ENCODE measurements at places on chromosomes 7 and 10. TPM values are rescaled to one million over a fixed set of nuclear protein-coding genes. Genes with fewer than 3 reads are reported as not detected.

GRCh38 chr10:106999118-106999707 lies 165.3 kb downstream of the SORCS1 start:
- no peak for DNase-seq

Gene CCDC3
- not detected for total RNA-seq

GRCh38 chr10:21340331-21340730 lies 185.2 kb downstream of the SKIDA1 start:
- DNase-seq: no peak

GRCh38 chr7:77687100-77687746 lies 9.0 kb upstream of the RSBN1L start:
- no peak for DNase-seq

Gene CUZD1
- 1.3 TPM for total RNA-seq

DNA sequence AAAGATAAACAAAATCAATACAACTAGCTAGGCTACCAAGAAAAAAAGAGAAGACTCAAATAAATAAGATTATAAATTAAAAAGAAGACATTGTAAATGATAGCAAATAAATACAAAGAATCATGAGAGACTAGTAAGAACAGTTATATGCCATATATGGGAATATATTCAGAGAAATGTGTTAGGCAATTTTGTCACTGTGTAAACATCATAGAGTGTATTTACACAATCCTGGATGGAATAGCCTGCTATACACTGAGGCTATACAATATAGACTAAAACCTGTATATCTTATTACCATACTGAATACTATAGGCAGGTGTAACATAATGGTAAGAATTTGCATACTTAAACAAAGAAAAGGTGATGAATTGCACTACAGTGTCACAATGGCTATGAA lies 717.4 kb downstream of the PARD3 start:
- DNase-seq: no peak

- DNase-seq: peak; percentile 67
Observed at GRCh38 chr7:25968205-25968993, 183.6 kb upstream of the NFE2L3 start.

DNA sequence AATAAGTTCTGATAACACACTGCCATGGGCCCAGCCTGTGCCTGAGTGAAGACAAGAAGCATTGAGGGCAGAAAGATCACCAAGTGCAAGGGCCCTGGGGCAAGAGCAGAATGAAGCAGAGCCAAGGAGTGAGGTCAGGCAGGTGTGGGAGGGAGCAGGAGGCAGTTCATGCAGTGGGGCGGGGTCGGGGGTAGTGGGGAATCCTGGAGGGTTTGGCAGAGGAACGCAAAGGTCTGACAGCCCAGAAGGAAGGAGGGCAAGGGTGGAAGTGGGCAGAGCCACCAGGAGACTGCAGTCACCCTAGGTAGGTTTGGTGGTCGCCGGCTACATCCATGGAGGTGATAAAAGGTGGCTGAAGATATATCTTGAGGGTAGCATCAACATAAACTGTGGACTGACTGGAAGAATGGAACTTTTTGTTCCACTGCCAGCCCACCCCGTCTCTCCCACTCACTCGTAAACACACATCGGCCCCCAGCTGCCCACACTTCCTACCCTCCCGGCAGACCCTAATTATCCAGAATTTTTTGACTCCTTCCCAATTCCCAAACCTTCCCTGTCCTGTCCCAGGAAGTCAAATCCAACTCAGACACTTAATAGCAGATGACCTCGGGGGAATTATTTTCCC lies 172.4 kb downstream of the ARHGAP12 start:
- DNase-seq: no peak

Gene IQUB
- total RNA-seq: 0.09 TPM

GRCh38 chr10:100793055-100793454 lies 47.7 kb downstream of the PAX2 start:
- no peak for DNase-seq

Data from activated CD8-positive, alpha-beta T cell treated with anti-CD3 and anti-CD28 coated beads for 36 hours (primary cell).